ENCODE measurements at places on chromosomes 2 and 18.
A peak's percentile ranks its signal among the peaks of the same experiment; 100 is the strongest.

DNA sequence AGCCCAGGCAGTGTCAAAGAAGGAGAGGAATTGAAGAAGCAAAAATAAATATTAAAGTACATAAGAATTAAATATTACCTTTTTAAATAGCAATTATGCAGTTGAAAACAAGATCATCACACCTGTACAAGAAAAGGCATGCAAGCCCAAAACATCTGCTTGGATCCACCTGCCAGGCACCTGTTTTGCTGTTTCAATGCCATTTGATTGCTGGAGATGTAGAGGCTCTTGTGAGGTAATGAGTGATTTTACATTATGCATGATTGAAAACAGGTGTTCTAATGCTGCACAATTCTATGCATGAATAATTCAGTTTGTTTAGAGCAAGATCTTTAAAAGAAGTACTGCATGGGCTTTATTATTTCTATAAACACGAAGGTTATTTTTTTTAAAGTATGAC, 700.6 kb upstream of the ZEB2 start:
- no peak for DNase-seq

DNA sequence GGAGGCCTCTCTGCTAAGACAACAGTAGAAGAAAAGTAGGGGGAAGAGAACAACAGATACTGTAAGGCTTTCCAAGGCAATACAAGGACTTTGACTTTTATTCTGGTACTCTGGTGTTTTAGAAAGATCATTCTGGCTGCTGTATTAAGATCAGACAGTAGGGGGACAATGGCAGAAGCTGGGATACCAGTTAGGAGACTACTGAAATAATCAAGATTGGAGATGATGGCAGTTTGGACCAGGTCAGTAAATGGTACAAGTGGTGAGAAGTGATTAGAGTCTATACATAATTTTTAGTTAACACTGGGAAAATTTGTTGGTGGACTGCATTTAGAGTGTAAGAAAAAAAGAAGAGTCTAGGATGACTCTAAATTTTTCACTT, 139.7 kb downstream of the ROCK1 start:
- no peak for DNase-seq

- DNase-seq, result peak; percentile 37
These were observed 3.0 kb downstream of the LBH start for GRCh38 chr2:30234180-30234971.

GRCh38 chr2:207484444-207485391, 45.0 kb upstream of the CREB1 start:
- DNase-seq, result no peak

DNA sequence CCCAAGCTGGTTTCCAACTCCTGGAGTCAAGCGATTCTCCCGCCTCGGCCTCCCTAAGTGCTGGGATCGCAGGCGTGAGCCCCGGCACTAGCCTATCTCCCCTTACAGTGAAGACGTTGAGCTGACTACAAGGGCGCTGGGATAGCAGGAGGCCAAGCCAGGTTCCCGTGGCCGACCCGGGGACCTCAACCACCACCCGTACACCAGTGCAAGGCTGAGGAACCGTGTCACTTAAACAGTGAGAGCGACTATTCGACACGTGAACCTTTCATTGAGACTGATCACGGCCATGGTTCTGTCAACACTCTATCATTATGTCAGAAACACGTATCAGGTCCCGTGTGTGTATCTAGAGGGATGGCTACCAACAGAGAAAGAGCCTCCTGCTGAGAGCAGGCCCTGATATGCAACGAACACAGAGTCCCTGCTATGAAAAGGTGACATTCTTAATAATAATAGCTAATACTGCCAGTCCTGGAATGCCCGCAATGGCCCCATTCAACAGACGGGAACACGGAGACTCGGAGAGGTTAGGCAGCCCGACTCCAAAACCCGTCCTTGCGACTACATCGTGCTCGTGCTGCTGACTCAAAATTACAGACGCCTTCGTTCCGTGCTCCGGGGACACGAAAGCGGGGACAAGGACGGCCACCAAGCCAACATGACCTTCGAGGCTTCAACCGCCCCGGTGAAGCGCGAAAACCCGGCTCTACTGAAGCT, 833 bp downstream of the AFG3L2 start:
- DNase-seq, result no peak

- DNase-seq, result no peak
These were observed 33.0 kb upstream of the DLX1 start for GRCh38 chr2:172052000-172052983.

DNA sequence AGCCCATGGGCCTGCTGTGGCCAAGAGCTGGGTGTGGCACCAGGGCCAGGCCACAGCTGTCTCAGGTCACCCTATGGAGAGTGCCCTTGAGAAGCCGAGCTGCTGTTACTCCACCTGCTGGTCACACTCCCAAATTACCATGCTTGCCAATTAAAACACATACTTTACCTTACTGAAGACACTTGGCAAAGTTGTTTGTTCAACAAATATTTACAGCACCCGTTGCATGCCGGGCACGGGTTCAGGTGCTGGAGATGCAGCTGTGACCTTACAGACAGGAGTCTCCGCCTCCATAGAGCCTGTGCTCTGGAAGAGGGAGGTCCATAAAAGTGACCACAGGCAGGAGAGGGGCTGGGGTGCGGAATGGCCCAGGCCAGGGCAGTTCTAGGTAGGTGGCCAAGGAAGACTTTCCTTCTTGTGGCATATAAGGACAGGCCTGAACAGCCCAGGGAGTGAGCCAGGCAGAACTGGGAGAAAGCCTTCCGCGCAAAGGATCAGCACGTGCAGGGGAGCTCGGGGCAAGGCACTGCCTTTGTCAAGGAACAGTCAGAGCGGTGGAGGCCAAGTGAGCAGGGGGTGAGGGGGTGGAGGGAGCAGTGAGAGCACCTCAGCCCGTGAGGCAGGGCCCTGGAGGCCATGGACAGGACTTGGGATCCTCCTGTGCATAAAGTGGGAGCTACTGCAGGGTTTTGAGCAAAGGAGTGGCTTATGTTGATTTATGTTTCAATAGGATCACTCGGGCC, 23.6 kb upstream of the RBM44 start:
- peak; percentile 28 for DNase-seq

DNA sequence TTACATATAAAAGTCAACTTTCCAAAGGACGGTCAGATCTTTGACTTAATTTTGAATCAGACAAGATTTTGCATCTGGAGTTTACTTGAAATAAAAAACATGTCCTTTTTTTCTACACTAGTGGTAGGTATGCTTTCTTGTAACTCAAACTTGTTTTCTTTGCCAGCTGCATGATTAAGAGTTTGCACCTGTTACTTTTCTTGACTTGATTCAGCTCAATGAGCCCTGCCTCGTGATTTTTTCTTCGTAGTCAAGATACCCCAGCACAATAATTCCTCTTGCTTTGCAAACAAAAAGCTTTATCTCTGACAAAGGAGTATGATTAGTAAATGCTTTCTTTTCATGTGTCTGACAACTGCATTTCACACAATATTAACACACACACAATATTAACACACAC, 82.3 kb downstream of the FBXO15 start:
- DNase-seq, result no peak

All from activated gamma-delta T cell treated with Interleukin-2 at 50 U/mL for 16 hours (primary cell).